ENCODE measurements at places on chromosomes 7 and 10.

DNA sequence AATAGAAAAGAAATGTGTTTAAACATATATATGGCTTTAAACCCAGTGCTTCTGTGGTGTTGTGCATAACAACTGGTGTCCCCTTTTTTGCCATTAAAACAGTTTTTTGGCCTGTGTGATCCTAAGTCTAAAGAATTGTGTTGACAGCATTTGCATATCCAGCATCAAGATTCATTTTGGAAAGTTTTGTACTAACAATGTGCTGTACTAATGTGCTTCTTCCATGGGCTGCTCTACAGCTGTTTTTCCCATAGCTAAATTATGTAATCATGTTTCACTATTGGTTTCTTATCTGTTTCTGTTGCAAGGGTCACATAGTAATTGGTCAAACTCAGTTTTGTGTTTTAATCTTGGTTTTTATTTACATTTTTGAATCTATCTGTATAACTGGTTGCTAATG lies 5.5 kb downstream of the CNNM2 start:
- peaks cover 15% of the 10 kb centered on the region for H3K27me3 ChIP-seq
- no peak overlapping the region for H3K4me3 ChIP-seq
- no peak for DNase-seq

DNA sequence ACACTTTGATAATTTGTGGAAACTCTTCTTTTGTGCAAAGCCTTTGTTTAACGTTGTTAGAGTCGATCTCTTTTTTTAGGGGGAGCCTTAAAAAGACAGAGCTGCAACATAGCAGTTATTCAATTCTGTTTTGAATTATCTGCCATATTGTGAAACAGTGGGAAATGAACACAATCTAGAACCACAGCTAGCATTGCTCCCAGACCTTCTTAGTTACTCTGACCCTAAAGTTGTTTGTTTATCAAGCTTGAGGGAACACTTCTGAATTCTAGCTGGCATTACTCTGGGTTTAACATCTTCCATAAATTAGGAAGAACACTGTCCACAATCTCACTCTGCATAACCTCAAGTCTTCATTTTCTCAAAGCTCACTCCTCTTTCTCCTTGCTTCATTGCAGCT lies 217.7 kb downstream of the PRKG1 start:
- H3K27me3 ChIP-seq = no peaks in the 10 kb centered on the region
- no peak overlapping the region for H3K27ac ChIP-seq
- no peaks in the 10 kb centered on the region for H3K4me1 ChIP-seq
- no peak overlapping the region for H3K4me3 ChIP-seq
- H3K36me3 ChIP-seq = no peaks in the 10 kb centered on the region

- no peaks in the 10 kb centered on the region for H3K27me3 ChIP-seq
- no peak for DNase-seq
- no peak overlapping the region for H3K4me3 ChIP-seq
- H3K36me3 ChIP-seq = no peaks in the 10 kb centered on the region
- H3K4me1 ChIP-seq = peaks cover 1% of the 10 kb centered on the region
Observed at GRCh38 chr7:41142904-41143473, 559.9 kb downstream of the INHBA start.

DNA sequence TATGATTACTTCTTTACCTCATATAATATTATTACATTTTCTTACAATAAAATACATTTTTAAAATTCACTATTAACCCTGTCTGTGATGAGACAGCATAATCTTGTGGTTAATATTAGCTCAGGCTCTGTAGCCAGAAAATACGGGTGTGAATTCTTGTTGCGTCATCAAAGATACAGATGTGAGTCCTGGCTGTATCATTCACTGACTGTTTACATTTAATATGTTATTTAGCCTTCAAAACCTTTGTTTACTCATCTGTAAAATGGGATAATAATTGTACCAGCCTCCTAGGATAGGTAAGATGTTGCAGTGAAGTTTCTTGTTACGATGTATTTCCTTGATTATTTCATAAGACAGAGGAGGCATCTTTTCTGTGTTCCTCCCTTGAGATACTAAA lies 184.7 kb upstream of the PRPS1L1 start:
- H3K27ac ChIP-seq = no peak overlapping the region
- no peaks in the 10 kb centered on the region for H3K27me3 ChIP-seq
- H3K4me3 ChIP-seq = no peak overlapping the region
- no peaks in the 10 kb centered on the region for H3K4me1 ChIP-seq

DNA sequence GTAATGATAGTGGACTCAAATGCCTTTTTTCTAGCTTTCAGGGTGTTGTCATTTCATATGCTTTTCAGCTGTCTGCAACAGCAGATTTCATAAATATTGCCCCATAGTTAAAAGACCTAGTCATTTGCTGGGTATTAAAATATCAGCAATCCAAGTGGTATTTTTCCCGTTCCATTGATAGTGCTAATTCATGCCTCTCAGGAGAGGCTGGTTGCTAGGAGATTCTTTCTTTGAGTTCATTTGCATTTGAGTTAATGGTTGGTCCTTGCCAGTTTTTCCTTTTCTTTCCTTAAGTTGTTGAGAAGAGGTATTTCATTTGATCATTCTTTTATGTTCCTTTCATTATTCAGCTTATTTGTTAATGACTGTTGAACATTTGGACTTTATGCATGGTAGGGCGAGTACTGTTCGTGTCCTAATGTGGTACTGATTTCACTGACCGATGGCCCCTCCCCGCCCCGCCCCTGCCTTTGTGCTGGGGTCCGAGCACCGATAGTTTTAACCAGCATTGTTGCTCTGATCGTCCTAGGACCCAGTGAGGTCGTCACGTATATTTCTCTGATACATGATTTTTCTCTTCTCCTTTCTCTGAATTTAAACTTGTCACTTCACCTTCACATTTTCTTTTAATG lies 128.6 kb downstream of the CCNY start:
- no peak for DNase-seq
- no peaks in the 10 kb centered on the region for H3K27me3 ChIP-seq
- H3K36me3 ChIP-seq = no peaks in the 10 kb centered on the region

GRCh38 chr7:67588631-67589030 lies 592.0 kb downstream of the TYW1 start:
- DNase-seq = no peak
- H3K4me3 ChIP-seq = no peak overlapping the region
- no peak overlapping the region for H3K27ac ChIP-seq
- H3K27me3 ChIP-seq = peaks cover 2% of the 10 kb centered on the region
- no peaks in the 10 kb centered on the region for H3K36me3 ChIP-seq
- H3K4me1 ChIP-seq = no peaks in the 10 kb centered on the region

GRCh38 chr7:36393826-36394225 lies 4.2 kb downstream of the ANLN start:
- H3K27me3 ChIP-seq = no peaks in the 10 kb centered on the region
- no peak overlapping the region for H3K27ac ChIP-seq
- H3K4me3 ChIP-seq = no peak overlapping the region

GRCh38 chr10:106338486-106338885 lies 826.0 kb downstream of the SORCS1 start:
- no peak overlapping the region for H3K4me3 ChIP-seq
- H3K27ac ChIP-seq = no peak overlapping the region
- H3K27me3 ChIP-seq = no peaks in the 10 kb centered on the region

DNA sequence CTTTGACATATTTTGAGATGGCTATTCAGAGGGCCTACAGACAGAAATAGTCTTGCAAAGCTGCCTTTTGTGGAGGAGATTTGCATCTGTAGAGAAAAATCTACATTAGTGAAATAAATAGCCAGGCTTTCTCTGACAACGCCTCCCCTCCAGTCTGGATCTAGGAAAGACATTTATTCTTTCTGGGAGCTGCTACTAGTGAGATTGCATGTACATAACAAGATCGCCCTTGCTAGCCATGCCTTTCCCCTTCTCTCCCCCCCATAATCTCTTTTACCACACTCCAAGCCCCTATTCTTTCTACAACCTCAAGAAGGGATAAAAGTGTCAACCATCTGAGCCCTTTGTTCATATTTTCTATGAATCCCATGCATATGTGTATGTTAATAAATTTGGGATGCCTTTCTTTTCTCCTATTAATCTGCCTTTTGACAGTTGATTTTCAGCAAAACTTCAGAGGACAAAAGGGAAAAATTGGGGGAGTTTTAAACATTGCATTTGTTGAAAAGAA lies 194.2 kb downstream of the SNX13 start:
- no peak overlapping the region for H3K4me3 ChIP-seq
- H3K27ac ChIP-seq = no peak overlapping the region
- no peak for DNase-seq
- H3K36me3 ChIP-seq = no peaks in the 10 kb centered on the region

DNA sequence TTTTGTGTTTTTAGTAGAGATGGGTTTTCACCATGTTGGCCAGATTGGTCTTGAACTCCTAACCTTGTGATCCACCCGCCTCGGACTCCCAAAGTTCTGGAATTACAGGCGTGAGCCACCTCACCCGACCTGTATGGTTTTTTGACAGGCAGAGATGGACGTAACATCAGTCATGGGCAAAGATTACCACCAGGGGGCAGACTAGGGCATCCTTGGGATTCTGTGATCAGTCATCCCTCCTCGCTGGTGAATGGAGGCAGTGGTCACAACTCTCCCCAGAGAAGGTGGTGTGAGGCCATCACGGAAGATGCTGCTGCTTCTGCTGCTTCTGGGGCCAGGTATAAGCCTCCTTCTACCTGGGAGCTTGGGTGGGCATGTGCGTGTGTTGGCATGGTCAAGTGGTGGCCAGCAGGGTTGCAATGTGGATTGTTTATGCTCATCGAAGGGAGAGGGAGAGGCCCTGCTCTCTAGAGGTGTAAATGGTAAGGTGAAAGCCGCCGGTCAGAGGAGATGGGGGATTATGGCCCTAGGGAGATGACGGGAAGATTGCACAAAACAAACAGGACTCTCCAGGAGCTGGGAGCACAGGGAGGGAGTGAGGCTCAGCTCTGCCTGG lies 122.7 kb upstream of the PRSS1 start:
- peaks cover 32% of the 10 kb centered on the region for H3K27me3 ChIP-seq
- no peaks in the 10 kb centered on the region for H3K36me3 ChIP-seq
- no peak overlapping the region for H3K4me3 ChIP-seq
- DNase-seq = peak; percentile 38

GRCh38 chr10:113162960-113163359 lies 212.9 kb downstream of the TCF7L2 start:
- no peak for DNase-seq
- H3K4me3 ChIP-seq = no peak overlapping the region
- peak overlapping the region; percentile 35 for H3K27ac ChIP-seq
- H3K27me3 ChIP-seq = no peaks in the 10 kb centered on the region

DNA sequence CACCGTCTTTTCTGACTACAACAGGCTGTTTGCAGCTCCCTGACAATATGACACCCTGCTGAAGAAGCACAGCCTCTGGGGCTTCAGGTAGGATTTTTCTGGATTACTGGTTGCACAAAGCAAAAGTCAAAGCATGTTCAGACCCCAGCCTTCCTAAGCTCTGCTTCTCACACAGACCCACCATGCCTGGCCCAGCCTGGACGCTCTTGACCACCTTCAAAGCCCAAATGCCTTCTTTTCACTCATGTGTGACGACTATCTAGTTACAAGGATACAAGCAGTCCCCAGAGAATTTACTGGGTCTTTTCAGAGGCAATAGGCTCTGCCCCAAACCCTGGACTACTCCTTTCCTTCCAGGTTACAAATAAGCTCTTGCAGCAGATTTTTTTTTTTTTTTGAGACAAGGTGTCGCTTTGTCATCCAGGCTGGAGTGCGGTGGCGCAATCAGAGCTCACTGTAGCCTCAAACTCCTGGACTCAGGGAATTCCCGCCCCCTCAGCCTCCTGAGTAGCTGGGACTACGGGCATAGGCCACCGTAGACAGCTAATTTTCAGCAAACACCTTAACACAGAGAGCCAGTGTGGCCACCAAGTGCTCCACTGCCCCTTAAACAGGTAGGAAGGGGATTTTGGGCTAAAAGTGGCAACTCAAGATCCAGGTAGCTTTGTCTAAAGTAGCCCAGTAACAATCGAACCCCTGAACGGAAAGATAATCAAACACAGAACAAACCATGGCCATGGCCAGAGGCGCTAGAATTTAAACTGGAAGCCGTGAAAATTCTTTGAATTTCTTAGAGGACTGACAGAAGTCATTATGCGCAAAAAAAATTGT lies 16.2 kb downstream of the SVIL start:
- peak overlapping the region; percentile 15 for H3K4me3 ChIP-seq
- H3K27ac ChIP-seq = peak overlapping the region; percentile 92
- H3K36me3 ChIP-seq = peaks cover 10% of the 10 kb centered on the region
- DNase-seq = no peak

- no peaks in the 10 kb centered on the region for H3K36me3 ChIP-seq
- peaks cover 3% of the 10 kb centered on the region for H3K27me3 ChIP-seq
- peaks cover 23% of the 10 kb centered on the region for H3K4me1 ChIP-seq
- no peak for DNase-seq
Observed at GRCh38 chr10:28788762-28789161, 111.4 kb downstream of the BAMBI start.

DNA sequence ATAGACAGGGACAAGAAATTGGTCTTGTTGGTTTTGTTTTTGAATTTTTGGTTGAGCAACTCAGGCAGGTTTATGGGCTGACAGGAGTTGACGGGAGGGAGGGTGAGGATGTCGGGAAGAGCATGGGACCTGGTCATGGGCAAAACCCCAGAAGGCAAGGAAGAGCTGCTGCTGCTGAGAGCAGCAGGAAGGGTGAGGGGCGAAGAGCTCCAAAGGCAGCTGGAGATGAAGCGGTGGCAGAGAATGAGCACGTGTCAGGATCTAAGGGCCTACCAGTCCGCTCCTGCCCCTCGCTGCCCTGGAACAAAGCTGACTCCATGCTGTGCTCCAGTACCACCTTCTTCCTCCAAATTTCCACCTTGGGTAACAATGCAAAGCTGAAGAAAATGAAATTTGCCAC lies 84.3 kb downstream of the ARHGAP22 start:
- peaks cover 20% of the 10 kb centered on the region for H3K4me1 ChIP-seq
- H3K27ac ChIP-seq = no peak overlapping the region
- no peaks in the 10 kb centered on the region for H3K36me3 ChIP-seq
- no peak for DNase-seq
- no peak overlapping the region for H3K4me3 ChIP-seq

- peaks cover 18% of the 10 kb centered on the region for H3K4me1 ChIP-seq
- DNase-seq = no peak
- no peak overlapping the region for H3K27ac ChIP-seq
- H3K27me3 ChIP-seq = no peaks in the 10 kb centered on the region
- H3K4me3 ChIP-seq = no peak overlapping the region
Observed at GRCh38 chr7:74479066-74479781, 25.5 kb downstream of the GTF2IRD1 start.

DNA sequence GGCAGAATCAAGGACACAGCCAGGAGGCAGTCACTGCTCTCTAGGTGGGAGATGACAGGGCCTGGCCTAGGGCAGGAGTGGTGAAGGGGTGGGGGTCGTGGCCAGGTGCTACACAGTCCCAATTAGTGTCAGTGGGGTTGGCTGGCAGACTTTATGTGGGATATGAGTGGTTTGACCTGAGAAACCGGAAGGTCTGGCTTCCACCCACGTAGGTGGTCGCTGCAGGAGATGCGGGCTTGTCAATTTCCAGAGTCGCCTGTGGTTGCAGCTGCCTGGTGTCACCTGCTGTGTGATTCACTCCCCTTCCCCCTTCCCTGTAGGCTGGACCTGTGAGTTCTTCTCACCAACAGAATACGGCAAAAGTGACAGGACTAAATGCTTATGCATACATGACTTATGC lies 124.3 kb downstream of the KLF6 start:
- DNase-seq = no peak
- H3K4me1 ChIP-seq = peaks cover 16% of the 10 kb centered on the region
- H3K27ac ChIP-seq = no peak overlapping the region

- no peaks in the 10 kb centered on the region for H3K4me1 ChIP-seq
- H3K27ac ChIP-seq = no peak overlapping the region
- no peak overlapping the region for H3K4me3 ChIP-seq
- peaks cover 5% of the 10 kb centered on the region for H3K36me3 ChIP-seq
- no peak for DNase-seq
- H3K27me3 ChIP-seq = peaks cover 12% of the 10 kb centered on the region
Observed at GRCh38 chr10:70799124-70799523, 13.9 kb upstream of the TBATA start.

- H3K4me1 ChIP-seq = no peaks in the 10 kb centered on the region
- H3K36me3 ChIP-seq = no peaks in the 10 kb centered on the region
- H3K4me3 ChIP-seq = no peak overlapping the region
- no peak for DNase-seq
Observed at GRCh38 chr7:100670074-100670473, 3.5 kb upstream of the GNB2 start.

Measured in progenitor cell of endocrine pancreas (in vitro differentiated cells).